Naive thymus-derived CD4-positive, alpha-beta T cell (primary cell): ENCODE measurements at places on chromosomes 7 and 10.

DNA sequence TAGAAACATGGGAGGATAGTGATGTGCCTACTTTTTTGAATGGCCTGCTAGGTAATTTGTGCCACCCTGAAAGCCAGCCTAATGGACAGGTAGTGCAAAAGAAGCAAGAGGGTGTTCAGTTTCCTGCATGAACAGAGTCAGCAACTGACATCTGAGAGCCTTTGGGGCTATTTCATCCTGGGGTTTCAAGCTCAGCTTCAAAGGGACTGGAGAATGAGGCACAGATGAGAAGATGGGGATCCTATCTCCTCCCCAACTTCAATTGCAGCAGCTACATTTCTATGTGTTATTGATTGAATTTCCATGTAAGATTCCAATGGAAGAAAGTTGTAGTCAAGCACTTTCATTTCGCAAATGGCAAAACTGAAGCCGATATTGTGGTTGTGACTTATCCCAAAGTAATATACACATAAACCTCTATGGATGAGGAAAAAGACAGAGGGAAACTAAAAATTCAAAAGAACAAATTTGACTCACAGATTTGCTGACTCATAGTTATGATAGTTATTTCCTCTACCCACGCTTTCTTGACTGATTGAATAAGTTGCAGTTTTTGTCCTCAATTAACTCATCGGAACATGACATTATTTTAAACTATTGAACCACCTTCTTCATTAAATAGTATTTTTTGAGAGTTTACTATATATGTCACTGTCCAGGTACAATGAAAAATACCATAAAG lies 42.6 kb upstream of the NRP1 start:
- no peak for DNase-seq

DNA sequence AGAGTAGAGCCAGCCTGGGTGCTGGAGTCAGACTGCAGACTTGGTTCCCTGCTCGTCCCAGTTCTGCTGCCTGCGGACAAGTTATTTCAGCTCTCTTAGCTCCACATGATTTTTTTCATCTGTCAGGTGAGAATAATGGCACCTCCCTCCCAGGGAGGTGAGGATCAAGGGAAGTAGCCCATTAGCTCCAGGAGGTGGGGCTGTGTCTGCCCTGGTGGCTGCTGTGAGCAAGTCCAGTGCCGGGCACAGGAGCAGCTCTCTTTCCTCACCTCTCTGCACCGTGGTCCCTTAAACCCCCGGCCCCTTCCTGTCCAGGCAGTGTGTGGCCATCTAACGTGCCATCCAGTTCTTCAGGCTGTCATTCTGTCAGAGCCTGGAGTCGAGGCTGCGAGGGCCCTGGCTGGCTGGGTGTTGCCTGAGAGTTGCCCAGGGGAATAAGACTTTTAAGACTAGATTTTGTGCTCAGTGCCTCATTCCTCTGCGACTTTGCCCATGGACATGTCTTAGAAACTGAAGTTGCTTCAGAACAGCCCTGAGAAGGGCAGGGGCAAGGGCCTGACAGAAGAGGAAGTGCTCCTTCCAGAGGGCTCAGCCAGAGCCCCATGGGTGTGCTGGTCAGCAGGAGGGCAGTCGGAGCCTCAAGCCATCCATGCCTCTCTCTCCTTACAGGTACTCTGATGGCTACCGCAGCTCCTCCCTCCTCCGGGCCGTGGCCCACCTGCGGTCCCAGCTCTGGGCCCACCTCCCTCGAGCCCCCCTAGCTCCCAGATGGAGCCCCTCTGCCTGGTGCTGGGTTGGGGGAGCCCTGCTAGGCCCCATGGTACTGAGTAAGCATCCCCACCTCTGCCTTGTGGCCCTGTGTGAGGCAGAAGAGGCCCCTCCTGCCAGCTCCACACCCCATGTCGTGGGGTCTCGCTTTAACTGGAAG lies 5.0 kb downstream of the ABCB8 start:
- DNase-seq: no peak

DNA sequence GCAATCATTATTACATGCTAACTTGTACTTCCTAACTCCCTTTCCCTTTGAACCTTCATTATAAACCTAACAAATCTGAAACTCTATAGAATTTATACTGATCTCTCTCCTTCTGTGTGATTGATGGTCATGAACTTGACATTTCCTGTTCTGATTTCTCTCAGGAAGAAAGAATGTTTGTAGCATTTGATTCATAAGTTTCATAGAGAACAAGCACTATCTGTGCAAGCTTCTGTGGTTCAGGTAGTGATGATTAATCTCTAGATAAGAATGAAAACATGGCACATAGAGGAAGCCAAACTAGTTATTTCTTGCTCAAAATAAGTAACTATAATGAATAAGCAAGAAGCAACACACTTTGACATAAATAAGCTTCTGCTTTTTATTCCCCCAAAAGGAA lies 34.2 kb downstream of the TFPI2 start:
- no peak for DNase-seq

- peak; percentile 50 for DNase-seq
These were observed 63.2 kb upstream of the TOMM7 start for GRCh38 chr7:22885797-22886261.

- no peak for DNase-seq
These were observed 79.0 kb upstream of the LSM8 start for GRCh38 chr7:118104812-118105441.

DNA sequence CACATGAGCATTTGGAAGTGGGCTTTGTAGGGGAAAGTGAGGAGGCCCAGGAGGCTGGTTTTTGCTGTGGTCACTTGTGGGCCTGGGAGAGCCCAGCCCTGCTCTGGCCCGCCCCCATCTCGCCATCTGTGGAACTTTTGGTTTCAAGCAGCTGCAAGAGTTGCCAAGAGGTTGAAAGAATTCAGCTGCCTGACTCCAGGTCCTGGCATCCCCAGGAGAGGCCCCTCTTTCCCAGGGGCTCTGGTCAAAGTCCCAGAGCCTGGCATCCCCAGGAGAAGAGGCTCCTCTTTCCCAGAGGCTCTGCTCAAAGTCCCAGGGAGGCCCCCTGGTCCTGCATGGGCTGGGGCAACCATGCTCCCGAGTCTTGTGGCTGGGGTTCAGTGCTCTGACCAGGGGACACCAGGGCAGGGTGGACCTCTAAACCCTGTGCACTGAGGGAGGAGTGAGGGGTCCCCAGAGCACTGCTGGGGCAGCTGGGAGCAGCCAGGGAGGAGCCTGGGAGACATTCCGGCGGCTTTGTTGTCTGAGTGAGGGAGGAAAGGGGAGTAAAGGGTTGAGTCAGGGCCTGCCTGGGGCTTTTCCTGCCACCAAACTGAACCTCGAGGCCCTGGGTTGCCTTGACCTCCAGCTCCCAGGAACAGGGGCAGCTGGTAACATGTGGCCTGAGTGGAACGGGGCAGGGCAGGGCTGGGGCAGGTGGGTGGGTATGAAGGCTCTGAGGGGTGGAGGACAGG lies 27.7 kb upstream of the CSGALNACT2 start:
- no peak for DNase-seq

GRCh38 chr7:153061910-153062528 lies 302.5 kb downstream of the ACTR3B start:
- DNase-seq: no peak

GRCh38 chr10:70541736-70542564 lies 60.6 kb downstream of the PRF1 start:
- no peak for DNase-seq

- no peak for DNase-seq
These were observed 257.6 kb downstream of the EXOC4 start for GRCh38 chr7:133510326-133511055.

DNA sequence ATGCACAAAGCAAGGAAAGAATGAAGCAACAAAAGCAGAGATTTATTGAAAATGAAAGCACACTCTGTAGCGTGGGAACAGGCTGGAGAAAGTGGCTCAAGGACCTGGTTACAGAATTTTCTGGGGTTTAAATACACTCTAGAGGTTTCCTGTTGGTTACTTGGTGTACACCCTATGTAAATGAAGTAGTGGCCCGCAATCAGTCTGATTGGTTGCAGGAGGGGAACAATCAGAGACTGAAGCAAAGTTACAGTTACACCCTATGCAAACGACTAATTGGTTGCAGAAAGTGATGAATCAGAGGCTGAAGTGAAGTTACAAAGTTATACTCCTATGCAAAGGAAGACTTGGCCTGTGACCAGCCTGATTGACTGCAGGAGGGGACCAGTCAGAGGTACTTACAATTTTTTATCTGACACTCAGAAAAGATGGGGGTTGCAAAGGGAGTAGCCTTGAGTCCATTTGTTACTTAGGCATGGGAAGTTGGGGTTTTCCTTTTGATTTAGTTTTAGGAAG lies 3.6 kb upstream of the MTPN start:
- DNase-seq: peak; percentile 40

DNA sequence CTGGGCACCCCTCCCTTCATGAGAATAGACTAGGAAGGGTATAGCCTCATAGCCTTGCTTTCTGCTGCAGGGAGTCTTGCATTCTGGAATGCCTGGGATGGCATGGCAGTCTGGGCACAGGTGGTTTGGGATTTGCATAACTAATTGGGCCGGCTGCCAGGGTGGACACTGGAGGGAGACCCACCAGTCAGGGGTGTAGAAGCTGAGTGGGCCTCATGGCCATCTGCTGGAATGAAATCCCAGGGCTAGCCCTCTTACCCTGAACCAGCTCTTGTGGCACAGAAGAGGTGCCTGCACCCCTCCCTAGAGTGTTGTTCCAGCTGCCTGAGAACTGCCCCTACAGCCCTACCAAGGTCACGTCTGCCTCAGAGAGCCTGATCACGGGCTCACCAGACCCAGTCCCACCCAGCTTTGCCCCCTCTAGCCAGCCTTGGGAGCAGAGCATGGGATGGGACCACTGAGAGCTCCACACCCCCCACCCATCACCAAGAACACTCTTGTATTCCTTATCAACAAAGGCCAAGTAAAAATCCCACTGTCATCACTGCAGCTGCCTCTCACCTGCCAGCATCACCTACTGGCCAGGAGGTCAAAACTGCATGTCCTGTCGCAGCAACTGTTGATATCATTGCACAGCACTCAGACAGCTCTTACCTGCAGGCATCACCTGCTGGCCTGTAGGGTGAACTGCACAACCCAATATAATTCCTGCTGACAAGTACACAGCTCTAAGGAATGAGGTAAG lies 148.9 kb downstream of the ZEB1 start:
- no peak for DNase-seq

GRCh38 chr7:16028103-16028502 lies 341.6 kb upstream of the MEOX2 start:
- no peak for DNase-seq

- DNase-seq: no peak
These were observed 120.0 kb downstream of the CRPPA start for GRCh38 chr7:16301291-16301690.

- no peak for DNase-seq
These were observed 171.9 kb downstream of the PRKG1 start for GRCh38 chr10:51246156-51246555.

- no peak for DNase-seq
These were observed 88.2 kb downstream of the ELFN1 start for GRCh38 chr7:1758028-1758858.

GRCh38 chr7:142808802-142809583 lies 38.2 kb downstream of the PRSS2 start:
- DNase-seq: peak; percentile 99

DNA sequence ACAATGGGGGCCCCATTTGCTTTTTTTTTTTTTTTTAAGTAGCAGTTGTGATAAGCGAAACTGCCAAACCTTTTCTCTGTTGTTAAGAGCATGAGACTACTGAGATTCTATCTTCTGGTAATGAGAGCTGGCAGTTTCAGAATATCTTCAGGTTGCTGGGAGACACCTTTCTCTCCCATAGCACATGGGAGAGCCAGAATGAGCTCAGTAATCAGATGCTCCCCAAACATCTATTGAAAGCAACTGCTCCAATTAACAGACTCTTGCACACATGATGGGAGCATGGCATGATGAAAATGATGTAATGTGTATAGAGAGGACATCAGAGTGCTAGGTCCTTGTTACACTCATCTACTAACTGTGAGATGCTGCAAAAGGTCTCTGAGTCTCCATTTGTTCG lies 18.8 kb downstream of the MYO3A start:
- DNase-seq: no peak

- no peak for DNase-seq
These were observed 9.4 kb upstream of the OPN4 start for GRCh38 chr10:86644794-86645445.

DNA sequence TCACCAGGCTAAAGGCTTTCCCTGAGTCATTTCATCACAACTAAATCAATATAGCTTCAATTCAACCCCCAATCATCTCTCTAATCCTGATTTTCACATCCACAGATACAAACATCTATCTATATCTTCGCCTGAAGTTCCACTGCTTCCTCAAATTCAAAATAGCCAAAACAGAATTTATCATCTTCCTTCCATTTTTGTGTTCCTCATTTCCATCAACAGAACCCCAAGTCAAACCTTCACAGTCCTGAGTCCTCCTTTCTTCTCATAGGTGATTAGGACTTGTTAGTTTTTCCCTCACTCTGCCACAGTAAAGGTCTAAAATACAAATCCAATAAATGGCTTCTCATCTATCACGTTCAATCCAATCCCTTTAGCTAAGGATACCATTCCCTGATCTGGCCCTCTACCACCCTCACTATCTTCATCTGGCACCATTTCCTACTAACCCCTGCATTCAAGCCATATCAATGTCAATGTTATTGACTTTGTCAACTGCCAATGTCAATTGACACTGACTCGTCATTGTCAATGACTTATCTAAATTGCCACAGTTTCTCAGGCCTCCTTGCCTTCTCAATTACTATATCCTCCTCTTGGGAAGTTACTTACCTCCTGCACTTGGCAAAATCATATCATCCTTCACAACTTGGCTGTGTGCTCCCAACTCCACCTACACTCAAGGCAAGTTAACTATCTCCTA lies 2.6 kb downstream of the HYCC1 start:
- no peak for DNase-seq

- no peak for DNase-seq
These were observed 74.8 kb upstream of the HDAC9 start for GRCh38 chr7:18420748-18421147.

DNA sequence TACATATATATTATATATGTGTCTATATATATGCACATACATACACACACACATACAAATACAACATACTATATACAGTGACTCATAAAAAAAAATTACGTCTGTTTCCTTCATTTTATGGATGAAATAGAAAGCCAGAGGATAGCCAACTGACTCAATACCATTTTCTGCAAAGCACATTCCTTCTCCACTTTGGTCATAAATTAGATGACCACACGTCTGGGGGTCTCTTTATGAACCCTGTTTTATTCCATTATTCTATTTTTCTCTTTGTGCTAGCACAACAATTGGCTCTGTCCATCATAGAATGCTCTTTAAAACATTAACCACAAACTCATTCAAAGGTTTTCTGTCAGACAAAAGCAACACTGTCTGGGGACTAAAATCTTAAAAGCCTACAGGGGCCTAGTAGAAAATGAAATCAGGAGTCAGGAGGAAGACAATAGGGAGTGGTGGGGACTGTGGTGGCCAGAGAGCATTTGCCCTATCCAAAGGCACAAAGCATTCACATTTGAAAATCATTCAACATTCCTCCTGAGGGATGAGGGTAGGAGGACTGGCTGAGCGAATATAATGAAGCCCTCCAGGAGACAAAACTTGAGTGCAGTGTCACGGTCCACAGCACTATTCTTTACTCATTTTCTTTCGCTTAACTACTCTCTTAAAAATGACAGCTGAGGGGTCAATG lies 4.3 kb downstream of the CUBN start:
- DNase-seq: no peak
